ENCODE measurements at places on chromosomes 2 and 18.

- no peak for DNase-seq
Observed at GRCh38 chr2:27291865-27292264, 9.6 kb downstream of the TRIM54 start.

DNA sequence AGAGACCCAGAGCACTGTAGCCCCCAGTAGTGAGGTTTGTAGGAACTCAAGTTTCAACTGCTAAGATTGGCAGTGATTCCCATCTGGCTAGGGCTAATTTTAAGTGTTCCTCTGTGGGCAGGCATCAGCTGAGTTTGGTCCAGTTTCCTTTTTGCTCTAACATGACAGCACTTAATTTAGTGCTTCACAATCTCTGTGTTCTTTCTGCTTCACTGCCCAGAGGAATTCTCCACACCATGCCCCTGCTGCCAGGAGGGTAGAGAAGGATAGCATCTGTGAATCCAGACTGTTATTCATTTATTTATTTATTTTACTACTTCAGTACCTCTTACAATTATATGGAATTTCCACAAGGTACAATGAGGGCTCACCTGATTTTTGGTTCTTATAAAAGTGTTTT lies 549.9 kb upstream of the FSIP2 start:
- peak; percentile 41 for DNase-seq

DNA sequence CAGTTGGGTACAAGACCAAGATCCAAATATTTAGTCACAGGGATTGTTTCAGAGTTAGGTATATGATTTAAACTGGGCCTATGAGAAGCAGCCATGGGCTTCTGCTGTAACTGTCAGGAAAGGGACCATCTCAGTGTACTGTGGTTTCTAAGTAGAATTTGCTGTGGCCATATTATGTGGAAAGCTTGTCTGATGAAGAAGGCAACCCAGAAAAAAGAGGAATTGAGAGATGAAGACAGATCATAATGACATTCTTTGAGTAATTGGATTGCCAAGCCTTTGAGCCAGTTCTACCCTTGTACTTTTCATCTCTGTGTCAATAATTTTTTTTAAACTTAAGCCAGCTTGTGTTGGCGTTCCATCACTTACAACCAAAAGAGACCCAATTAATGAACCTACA lies 259.6 kb downstream of the NUP35 start:
- no peak for DNase-seq

GRCh38 chr18:49499046-49499637 lies 12.1 kb upstream of the C18orf32 start:
- no peak for DNase-seq

- peak; percentile 97 for DNase-seq
Observed at GRCh38 chr2:70301344-70302194, at the start of gene FAM136A. Gene FAM136A, minus strand, starts transcription at chr2:70302067. Its CDS starts 56 bp downstream, at chr2:70302011.

DNA sequence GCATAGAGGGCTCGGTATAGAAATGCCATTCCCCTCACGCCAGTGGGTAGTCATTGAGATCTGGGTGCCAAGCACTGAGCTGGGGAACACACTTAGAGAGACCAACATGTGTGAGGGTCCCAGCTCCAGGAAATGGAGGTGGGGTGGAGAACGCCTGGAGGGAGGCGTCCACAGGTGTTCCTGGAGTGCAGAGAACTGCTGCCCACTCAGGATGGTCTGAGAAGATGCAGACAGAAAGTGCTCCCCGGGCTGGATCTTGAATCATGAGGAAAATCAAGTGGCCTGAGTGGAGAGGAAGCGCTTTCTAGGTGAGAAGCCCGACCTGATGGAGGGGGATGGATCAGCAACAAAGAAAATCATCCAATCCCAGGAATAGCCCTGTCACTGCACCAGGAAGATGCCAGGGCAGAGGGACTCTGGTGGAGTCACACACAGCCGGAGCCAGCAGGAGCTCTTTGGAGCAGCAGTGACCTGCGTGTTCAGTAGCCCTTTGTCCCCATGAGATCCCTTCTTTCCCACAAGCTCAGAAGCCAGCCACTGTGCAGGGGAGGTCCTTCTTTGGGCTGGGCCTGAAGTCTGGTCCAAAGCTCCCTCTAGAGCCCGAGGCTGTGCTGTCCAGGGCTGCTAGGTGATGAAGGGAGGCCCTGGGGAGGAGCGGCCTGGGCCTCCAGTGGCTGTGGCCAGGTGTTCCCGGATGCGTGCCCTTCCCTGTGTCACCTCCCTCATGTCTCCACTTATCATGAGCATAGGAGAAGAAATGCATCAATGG lies 112.3 kb downstream of the RNF144A start:
- DNase-seq = no peak

DNA sequence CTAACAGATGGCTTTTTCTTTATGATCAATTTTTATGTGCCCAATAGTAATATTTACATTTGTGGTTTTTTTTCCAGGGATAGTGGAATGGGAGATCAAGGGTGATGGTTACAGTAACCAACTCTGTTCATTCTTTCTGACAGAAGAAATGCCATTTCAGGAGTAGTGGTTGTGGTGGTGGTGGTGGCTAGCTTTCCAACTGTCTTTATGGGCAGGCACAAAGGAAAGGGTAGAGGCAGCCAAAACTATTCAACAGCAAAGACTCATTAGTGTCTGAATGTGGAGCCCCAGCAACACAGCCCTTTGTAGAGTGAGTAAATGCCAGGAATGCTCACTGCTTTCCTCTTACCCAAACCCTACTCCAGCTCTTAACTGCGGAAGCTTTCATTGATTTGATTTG lies 227.7 kb downstream of the RND3 start:
- no peak for DNase-seq

GRCh38 chr2:207975921-207976320 lies 49.4 kb downstream of the PLEKHM3 start:
- peak; percentile 44 for DNase-seq

DNA sequence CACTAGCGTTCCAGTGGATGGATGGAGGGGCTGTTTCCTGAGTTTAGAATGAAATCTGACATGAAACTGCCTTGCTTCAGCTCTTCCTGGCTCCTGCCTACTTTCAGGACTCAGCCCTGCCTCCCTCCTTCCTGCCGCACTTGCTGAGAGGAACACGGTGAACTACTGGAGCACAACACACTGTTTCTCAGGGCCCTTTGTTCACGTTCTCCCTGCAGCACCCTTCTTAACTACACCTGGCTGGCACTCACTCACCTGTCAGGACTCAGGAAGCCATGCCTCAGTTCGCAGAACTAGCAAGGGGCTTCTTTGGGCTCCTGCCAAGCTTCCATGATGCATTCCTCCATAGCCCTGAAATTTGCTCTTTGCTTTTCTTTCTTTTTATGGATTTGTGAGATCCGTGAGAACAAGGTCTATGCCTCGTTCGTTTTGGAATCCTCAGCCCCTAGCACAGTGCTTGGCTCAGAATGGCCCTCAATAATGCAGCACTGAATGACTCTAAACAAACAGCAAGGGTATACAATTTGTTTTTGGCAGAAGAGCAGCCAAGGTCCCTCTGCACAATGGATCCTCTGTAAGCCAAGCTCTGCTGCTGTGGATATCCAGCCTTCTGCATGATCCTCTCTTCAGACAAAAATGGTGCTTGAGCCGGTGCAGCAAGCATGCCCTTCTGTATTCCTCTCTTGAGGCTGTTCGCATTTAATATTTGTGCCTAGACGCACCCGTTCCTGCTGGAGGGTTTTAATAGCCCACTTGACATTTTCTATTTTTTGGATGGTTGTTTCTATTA lies 357.0 kb downstream of the TSN start:
- DNase-seq = no peak

DNA sequence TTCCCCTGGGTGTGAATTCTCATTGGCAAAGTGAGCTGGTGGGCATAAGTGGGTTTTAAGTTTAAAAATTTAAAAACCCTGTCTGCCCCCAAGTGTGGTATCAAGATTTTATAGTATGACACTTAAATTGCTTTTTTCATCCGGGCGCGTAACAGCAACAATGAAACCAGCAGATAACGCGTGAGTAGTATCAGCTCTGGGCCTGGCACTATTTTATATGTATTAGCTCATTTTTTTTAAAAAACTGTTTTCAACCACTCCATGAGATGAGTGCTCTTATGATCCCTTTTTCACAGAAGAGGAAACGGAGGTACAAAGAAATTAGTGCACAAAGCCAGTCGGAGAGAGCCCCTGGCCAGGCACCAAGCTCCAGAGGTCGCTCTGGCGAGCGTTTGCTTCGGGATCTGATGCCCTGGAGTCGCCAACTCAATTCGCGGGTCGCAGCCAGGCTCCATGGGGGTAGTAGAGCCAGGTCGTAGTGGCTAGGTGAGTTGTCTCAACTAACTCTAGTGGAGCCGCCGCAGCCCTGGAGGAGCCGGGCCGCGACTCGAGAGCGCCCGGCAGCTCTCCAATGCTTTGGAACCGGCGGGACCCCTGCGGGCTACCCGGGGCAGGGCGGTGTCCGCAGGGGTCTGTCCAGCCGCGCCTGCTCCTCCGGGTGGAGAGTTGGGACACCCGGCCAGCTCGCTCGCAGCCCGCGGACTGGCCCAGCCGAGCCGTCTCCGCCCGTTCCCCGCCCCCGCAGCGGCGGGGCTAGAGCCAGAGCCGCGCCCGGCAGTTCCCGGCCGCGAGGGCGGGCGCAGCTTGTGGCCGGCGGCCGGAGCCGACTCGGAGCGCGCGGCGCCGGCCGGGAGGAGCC lies at the start of gene IL1R1:
Gene IL1R1, plus strand, starts transcription at position 777 of the 859 bp plus-strand sequence. CDS start 14,979 bp downstream, outside the sequence.
- DNase-seq = peak; percentile 69

- DNase-seq = no peak
Observed at GRCh38 chr2:112706170-112706664, 14.6 kb upstream of the NT5DC4 start.

- DNase-seq = no peak
Observed at GRCh38 chr2:58569475-58570185, 328.5 kb upstream of the FANCL start.

GRCh38 chr2:223500709-223501108 lies 101.5 kb downstream of the SCG2 start:
- no peak for DNase-seq

GRCh38 chr2:7994397-7994951 lies 687.4 kb upstream of the ID2 start:
- DNase-seq = no peak

DNA sequence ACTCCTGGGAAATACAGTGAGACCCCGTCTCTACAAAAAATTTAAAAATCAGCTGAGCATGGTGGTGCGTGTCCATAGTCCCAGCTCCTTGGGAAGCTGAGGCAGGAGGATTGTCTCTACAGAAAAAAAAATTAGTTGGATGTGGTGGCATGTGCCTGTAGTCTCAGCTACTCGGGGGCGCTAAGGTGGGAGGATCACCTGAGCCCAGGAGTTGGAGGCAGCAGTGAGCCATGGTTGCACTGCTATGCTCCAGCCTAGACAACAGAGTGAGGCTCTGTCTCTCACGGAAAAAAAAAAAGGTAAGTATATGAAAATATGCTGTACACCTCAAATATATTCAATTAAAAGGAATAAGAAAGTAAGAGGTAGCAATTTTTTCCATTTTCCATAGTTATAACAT lies 92.5 kb upstream of the TGIF1 start:
- DNase-seq = no peak

DNA sequence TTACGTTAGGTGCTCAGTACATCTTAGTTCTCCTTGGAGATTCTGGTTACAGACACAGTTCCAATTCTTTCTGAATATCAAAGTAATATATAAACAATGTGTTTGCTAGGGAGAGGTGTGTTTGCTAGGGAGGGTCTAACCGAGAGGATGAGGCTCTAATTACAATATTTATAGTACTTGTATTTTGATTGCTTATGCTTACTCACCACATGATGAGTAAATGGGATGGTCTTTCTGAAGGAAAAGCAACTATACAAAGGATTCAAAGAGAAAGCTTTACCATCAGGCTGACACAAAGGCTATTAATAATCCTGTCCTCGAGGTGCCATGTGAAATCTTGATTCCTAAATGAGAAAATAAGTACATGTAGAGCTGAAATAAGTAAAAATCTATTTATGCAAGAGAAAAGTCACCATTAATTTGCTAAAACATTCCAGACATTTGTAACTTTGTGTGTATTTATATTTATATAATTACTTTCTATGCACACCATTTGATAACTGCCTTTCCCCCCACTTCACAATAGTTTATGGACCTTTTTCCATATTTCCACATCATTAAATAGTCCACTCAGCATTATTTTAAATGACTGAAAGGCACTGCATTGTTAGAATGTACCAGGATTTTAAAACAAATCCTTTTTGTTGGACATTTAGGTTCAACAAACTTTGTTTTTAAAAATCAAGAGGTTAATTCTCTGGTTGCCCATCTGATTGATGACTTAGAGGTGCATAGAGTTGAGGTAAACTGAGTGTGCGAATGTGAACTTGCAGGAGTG lies 94.5 kb upstream of the FN1 start:
- no peak for DNase-seq

DNA sequence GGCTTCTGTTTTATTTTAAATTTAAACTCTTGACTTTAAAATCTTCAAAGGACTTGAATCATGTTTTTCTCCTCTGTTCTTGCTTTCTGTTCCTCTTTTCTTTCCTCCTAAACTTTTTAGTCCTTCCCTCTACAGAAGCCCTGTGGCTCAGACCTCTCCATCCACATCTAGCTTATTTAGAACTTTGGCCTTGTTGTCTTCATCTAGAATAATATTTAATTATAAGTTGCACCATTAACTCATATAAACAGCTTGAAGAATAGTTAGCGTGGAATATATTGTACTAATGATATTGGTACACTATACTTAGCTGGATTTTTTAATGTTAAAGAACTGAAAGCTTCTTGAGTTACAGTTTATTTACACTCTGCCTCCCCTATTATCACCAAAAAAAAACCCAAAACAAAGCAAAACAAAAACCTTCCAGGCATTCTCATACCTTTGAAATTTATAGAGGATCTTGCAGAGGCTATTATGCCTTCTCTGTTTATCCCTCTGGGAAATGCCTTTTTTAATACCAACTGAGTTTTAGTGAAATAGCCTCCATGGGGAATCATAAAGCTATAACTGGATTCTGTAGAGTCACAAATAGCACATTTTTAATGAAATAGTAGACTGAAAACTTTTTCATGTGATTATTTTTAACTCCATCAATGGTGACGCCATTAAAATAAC lies 9.2 kb upstream of the CCDC141 start:
- no peak for DNase-seq

DNA sequence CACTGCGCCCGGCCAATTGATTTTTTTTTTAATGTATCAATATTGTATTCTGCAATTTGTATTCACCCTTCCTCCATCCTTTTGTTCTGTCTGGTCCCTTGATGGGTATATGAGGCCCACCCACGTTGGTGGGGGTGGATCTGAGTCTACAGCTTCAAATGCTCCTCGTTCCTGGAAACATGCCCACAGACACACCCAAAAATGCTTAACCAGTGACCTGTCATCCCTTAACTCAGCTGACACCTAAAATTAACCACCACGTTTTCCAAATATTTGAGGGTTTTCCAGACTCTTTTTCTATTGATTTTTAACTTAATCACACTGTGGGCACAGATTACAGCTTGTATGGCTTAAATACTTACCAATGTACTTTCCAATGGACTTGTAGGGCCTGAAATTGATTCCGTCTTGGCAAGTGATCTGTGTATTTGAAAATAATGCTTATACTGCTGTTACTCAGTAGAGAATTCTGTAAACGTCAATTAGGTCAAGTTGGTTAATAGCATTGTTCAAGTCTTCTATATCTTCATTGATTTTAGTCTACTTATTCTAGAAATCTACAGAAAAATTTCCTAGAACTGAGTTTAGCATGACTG lies 34.4 kb upstream of the CYP27C1 start:
- no peak for DNase-seq

DNA sequence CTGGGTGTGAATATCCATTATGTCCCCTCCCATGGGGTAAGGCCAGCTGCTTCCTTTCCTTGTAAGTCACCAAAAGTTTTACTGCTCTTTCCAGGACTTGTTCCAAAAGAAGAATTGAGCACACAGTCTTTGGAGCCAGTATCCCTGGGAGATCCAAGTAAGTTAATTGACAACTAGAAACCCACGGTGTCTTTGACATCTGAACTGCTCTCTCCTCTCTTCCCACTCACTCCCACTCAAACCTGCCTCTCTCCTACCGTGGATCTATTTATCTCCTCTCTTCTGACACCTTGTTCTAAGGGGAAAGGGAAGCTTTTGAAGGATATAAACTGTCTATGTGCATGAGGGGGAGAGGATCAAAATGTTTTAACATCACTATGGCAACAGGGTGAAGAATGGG lies 86.7 kb downstream of the VIT start:
- DNase-seq = no peak

Data from retina (tissue), 1 donor.